ENCODE measurements at places on chromosomes 12 and 14. TPM values are rescaled to one million over a fixed set of nuclear protein-coding genes. Genes with fewer than 3 reads are reported as not detected.

DNA sequence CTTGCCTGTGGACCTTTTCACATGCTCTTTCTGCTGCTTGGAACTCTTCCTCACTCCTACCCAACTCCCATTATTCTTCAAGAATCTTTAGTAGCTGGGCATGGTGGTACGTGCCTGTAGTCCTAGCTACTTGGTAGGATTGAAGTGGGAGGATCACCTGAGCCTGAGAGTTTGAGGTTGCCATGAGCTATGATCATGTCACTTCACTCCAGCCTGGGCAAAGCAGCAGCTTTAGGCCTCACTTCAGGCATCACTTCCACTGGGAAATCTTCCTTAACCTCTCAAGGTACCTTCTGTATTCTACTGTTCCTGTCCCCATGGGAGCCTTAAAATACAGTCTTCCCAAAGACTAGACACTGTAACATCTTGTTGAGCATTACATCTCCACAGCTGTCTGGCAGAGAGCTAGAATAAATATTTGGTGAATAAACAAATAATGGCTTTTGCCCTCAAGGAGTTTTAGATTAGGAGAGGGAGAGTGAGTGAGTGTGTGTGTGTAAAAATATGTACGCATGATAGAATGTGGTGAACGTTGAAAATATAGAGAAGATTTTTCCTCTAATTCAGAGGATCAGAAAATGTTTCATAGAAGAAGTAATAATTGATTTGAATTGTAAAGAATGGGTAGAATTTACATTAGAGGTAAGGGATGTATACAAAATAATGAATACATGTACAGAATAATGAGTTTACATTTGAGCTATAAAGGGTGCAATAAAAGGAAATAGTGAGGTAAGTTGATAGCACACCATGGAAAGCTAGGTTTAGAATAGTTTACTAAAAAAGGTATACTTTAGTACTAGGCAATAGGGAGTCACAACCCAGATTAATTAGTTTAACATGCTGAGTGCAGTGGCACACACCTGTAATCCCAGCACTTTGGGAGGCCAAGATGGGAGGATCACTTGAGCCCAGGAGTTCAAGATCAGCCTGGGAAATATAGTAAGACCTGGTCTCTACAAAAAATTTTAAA is 29.2 kb upstream of the BMAL2 start:
- DNase-seq: no peak

Gene PSEN1
- polyA plus RNA-seq: 56.3 TPM

DNA sequence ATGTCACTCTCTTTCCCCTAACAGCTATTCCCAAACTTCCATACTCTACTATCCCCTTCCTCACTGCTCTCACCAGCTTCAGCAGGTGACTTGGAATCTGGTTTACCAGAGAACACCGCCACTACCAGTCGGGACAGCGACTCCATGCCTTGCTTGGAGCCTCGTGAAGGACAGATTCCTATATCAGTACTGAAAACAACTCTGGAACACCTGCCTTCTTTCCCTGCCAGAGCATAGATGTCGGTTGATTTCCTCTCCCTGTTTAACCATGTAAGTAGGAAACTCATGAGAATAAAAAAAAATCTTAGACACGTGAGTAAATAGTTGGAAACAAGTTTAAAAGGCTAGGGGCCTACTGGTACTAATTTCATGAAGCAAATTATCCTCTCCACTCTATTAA is 219.5 kb upstream of the ABCD2 start:
- DNase-seq: no peak

- DNase-seq: no peak
Observed at GRCh38 chr12:97452230-97452629, 10.4 kb upstream of the RMST start.

Gene PPFIA2
- polyA plus RNA-seq: 3.3 TPM

Gene GAPDH
- 1,694 TPM for polyA plus RNA-seq

DNA sequence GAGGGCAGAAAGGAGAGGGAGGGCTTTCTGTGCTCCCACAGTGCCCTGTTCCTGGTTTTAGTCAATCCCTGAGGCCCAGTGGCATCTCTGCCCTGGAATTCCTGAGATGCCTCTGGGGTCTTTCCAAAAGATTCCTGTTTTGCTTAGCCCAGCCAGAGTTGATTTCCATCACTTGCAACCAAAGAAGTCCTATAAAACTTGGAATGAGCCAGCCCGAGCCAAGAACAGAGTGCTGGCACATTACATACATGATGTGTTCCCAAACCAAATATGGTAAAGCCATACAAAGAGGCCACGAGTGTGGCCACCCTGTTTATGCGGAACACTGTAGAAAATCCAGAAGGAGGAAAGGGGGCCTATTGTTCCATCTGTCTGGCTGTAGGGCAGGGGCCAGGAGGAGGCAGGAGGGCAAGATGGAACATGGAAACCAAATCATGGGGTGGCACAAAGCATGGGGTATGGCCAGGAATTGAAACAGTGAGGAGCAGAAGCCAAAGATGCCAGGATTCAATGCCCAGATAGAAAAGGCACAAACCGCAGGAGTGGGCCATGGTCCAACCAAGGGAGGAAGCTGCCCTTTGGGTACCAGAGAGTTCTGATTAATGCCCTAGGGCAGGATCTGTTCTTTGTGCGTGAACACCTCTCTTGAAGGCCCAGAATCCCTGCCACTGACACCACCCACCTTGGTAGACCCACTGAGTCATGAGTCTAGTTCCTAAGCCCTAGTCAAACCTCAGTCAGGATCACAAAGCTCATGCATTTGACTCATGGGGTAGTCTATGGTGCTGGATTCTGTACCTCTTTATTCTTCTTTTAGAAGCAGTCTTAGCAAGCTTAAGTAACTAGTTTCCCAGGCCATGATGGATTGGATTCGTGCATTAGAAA is 75.2 kb downstream of the LRRC74A start:
- DNase-seq: no peak

Gene FGF23
- not detected for polyA plus RNA-seq

- DNase-seq: no peak
Observed at GRCh38 chr14:100339766-100340422, 16.8 kb downstream of the SLC25A47 start.

Gene KIF26A
- 29.6 TPM for polyA plus RNA-seq

Gene ATP23
- polyA plus RNA-seq: 11.4 TPM

Data from right lung (tissue), 10 donors.